ENCODE measurements at places on chromosomes 4 and X. TPM values are rescaled to one million over a fixed set of nuclear protein-coding genes. Genes with fewer than 3 reads are reported as not detected.

Gene TMEM192
- total RNA-seq, result 8.9 TPM

Gene CACNA1F
- total RNA-seq, result not detected

Gene MAGEB17
- 0.08 TPM for total RNA-seq

Gene MAGIX
- total RNA-seq, result 3.4 TPM

Gene RBM46
- total RNA-seq, result 0.39 TPM

Gene KLHL5
- 75.4 TPM for total RNA-seq

Gene LRAT
- 2.1 TPM for total RNA-seq

Gene TBC1D19
- 17.7 TPM for total RNA-seq

Gene FREM3
- total RNA-seq, result not detected

Gene PFKFB1
- not detected for total RNA-seq

Gene RHOXF2B
- not detected for total RNA-seq

Gene MAGEA8
- total RNA-seq, result not detected

Gene SLC25A53
- 4.1 TPM for total RNA-seq
